Stimulated activated CD8-positive, alpha-beta memory T cell treated with anti-CD3 and anti-CD28 coated beads, Interleukin-4, amount 100 ng/mL, for 4 hours (primary cell): ENCODE measurements at places on chromosomes 6 and 20.

DNA sequence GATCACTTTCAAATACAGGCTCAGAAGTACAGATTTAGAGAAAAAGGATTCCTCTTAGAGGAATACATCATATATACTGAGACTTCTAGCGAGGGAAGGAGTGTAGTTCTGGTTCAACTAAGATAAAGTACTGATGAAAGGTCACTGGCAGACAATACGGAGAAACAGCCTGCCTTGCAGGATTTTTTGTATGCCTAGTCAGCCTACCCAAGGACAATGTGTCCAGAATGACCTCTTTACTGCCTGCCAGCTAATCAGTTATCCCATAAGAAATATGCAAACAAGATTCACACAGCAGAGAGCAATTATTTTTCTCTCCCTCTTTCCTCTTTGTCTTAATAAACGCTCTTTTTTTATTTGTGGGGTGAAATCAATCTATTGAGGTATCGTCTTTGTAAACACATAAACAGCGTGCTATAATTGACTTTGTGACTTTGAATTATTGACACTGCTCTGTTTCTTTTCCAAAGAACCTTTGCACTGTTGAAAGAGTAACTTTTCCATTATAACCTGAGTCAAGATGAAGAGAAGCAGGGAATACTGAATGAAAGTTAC lies 1.4 kb upstream of the TSPYL4 start:
- no peak for DNase-seq

- DNase-seq: no peak
Observed at GRCh38 chr6:144723431-144723830, 438.3 kb downstream of the UTRN start.

DNA sequence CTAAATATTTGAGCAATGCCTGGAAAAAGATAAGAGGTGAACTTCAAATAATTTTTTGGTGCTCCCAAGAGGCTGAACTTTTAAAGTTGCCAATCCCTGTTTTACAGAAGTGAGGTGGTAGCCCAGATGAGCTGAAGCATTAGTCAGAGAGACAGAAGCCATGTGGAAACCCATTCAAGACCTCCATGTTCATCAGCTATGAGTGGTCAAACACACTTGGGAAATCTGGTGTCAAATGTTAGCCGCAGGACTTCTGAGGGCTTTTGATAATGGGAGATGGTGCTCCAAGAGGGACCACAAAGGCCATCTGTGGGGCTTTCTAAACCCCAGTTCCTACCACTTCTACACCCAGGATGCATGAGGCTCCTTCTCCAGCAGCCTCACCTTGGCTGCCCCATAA lies 77.5 kb upstream of the MRPS10 start:
- DNase-seq: no peak

DNA sequence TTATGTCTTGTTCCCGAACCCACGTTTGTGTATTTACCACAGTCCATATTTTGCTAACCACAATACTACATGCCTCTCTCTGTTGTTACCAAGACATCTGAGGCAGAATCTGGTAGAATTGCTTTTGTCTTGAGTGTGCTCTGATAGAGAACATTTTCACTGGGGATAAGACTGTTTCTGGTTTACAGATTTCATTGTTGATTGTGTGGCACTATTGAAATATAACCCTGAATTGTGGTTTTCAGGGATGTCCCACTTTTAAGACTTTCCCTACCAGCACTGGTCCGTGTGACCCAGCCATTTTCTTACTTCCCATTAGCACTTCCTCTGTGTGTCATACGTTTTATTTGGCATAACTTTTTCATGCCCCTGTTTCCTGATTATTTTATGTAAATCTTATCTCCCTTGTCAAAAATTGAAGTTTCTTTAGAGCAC lies 12.2 kb downstream of the NCOA7 start:
- DNase-seq: no peak

GRCh38 chr20:49627329-49627761 lies 59.4 kb upstream of the PTGIS start:
- no peak for DNase-seq

- DNase-seq: no peak
Observed at GRCh38 chr6:146741609-146742008, 142.8 kb downstream of the ADGB start.

DNA sequence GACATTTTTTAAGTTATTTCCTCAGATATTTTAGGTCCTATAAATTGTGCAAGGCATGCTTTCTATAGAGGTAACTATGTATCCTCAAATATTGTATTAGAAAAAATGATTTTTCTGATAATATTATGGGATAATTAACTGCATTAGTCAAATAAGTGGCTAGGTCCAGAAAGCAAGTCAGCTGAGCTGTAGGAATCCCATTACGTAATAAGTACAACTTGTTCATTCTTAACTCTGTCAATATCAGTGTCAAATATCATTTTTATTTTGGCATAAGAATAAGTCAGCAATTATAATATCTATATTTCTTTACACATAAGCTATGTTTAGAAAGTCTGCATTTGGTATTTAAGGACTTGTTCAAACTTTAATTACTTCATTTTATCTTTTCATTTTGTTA lies 830.9 kb upstream of the GJE1 start:
- no peak for DNase-seq

DNA sequence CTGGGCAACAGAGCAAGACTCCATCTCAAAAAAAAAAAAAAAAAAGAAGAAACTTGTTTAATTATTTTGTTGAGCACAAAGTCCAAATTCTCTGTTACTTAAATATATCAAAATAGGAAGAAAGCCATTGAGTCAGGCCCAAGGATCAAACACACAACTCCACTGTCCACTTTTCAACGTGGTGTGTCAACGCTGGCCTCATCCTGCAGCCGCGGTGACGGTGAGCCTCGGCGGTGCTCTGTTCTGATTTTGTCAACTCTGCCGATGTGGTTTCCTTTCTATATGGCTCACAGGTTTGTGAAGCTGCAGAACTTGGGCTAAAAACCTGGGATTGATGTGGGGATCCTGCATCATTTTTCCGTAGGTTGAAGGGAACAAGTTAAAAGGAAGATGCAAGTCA lies 3.2 kb upstream of the SMOC2 start:
- DNase-seq: no peak

GRCh38 chr6:64258752-64259151 lies 623.1 kb downstream of the PHF3 start:
- no peak for DNase-seq

- DNase-seq: no peak
Observed at GRCh38 chr6:168618546-168619315, 177.7 kb downstream of the SMOC2 start.

- no peak for DNase-seq
Observed at GRCh38 chr6:56193846-56194245, 53.5 kb downstream of the COL21A1 start.

- no peak for DNase-seq
Observed at GRCh38 chr20:48374991-48375595, 452.7 kb downstream of the PREX1 start.

- DNase-seq: no peak
Observed at GRCh38 chr6:155497273-155497672, 41.6 kb upstream of the NOX3 start.

- no peak for DNase-seq
Observed at GRCh38 chr20:44395461-44396340, 40.2 kb downstream of the HNF4A start.

DNA sequence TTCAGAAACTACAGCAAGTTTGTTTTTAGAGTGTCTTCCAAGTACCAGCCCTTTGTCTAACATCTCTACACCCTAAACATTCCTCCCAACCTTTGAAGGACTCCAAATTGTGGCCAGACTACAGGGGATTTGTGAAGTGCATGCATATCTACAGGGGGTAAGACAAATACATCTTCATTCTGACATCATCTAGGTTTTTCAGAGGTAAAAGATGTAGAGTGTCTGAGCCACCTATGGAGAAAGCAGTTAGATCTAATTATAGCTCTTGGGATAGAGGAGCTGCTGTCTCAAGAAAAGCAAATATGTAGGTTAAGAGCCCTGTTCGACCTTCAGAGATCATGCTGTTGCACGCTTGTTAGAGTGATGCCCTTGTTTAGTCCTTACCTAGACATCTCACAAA lies 617.7 kb upstream of the AGPAT4 start:
- no peak for DNase-seq

GRCh38 chr6:169996378-169997051 lies 245.1 kb downstream of the ERMARD start:
- no peak for DNase-seq

DNA sequence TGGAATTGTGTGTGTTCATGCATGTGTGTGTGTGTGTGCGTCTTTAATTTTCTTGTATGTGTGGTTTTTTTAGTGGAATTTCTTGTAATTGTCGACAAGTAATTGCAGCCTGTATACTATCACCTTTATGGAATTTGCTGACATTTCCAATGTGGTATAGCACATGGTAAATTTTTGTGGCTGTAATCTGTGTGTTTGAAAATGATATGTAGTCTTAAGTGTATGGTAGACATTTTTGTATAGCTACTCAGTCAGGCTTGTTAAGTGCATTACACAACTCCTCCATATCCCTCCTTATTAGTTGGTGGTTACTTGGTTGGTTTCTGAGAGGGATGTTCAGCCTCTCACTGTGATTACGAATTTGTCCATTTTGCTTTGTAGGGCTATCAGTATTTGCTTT lies 384.5 kb upstream of the HSF2 start:
- no peak for DNase-seq

GRCh38 chr20:9032758-9033157 lies 36.1 kb upstream of the PLCB4 start:
- DNase-seq: no peak

DNA sequence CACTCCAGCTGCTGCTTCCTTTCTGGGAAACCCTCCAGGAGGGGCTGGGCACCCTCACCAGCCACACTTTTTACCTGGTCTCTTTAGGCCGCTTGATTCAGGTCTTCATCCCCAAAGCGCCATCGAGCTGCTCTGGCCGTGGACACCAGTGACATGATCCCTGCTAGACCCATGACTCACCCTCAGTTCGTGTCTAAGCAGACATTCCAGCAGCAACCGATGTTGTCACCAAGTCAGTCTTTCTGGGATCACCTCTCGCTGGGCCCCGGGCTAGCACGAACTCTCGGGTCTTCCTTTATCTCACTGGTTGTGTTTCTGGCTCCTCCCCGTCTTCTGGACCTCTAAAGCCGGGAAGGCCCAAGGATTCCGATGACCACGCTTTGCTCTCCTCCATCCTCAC lies 43.0 kb upstream of the GPR31 start:
- no peak for DNase-seq

- DNase-seq: no peak
Observed at GRCh38 chr20:50659975-50660670, 31.2 kb downstream of the RIPOR3 start.
